ENCODE measurements at places on chromosomes 16 and 17.

DNA sequence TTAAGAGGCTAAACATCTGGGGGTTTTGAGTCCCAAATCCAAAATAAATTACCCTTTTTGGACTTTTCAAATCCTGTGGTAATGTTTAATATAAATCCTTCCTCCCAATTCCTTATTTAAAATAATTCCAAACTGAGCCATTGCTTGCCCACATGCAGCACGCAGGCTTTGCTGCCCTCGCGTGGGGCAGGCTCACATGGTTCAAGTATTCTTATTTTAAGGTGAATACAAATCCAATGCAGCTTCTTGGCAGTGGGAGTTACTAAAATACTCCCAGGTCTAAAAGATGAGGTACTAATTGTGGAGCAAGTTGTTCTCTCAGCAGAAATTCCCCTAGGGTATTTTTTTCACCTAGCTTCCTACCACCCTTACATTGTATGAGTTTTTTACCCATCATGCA, 33.0 kb downstream of the CYB561 start:
- no peak for DNase-seq

- DNase-seq = no peak
Measured at GRCh38 chr16:22418826-22419225, 44.4 kb upstream of the CDR2 start.

- no peak for DNase-seq
Measured at GRCh38 chr17:36675250-36675649, 73.9 kb downstream of the MRM1 start.

DNA sequence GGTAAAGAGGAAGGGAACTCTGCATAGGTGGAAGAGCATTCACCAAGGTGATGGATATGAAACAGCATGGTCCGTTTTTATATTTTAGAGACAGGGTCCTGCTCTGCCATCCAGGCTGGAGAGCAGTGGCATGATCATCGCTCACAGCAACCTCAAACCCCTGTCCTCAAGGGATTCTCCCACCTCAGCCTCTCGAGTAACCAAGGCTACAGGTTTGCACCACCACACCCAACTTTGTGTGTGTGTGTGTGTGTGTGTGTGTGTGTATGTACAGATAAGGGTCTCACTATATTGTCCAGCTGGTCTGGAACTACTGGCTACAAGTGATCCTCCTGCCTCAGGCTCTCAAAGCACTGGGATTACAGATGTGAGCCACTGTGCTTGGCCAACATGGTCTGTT, 77.5 kb upstream of the NACA2 start:
- no peak for DNase-seq

- no peak for DNase-seq
Measured at GRCh38 chr16:23748630-23749029, 6.2 kb upstream of the CHP2 start.

DNA sequence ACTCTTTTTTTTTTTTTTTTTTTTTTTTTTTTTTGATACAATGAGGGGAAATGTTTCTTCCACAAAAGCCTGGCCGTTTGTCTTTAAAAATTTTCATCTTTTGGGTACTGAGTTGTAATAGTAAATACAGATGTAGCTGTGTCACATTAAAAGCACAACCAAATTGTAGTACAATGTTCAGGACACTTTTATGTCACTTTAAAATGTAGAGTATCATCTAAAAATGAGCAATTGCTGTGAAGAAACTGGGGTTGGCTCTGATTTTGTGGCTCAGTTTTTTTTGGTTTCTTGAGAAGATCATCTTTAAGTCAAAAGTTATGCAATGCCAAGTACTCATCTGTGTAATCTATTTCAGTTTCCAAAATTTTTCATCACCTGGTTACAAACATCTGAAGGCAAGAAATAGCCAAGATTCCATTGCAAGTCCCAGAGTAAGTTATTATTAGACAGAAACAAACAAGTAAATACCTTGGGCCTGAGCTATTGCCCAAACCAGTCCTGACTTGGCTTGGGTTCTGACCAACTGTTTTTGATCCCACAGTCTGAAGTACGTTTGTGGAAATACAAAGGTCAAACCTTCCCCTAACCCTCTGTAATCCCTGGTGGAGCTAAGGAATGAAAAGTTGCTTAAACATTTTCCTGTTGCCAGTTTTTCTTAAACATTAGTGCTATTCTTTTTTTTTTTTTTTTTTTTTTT, 717.2 kb downstream of the WWOX start:
- DNase-seq = no peak

- no peak for DNase-seq
Measured at GRCh38 chr17:48577330-48577945, 712 bp downstream of the HOXB4 start.

- no peak for DNase-seq
Measured at GRCh38 chr17:82649501-82650261, 1.4 kb upstream of the WDR45B start.

DNA sequence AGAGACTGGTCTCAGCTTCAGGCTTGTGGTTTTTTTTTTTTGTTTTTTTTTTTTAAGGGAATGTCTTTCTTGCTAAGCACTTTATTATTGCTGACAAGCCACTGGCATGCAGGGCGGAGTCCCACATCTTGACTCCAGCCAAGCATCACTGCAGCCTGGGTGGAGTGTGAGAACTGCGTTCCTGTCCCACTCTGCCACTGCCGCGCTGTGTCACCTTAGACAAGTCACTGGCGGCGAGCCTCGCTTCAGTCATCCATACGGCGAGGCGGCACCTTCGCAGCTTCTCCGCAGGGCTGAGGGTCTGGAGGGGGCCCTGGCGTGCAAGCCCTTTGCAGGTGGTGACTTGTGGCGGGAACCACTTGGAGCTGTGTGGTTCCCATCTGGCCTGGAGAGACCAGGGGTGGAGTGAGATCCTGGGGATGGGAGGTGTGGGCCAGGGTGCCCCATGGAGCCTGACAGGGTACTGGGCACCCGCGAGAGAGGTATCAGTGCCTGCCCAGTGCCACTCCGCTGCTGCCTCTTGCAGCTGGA, 99.1 kb upstream of the CIBAR2 start:
- DNase-seq = no peak

Measured in AG04449 (cell line).